NCI-H774 (cell line): ENCODE measurements at places on chromosomes 6 and 20.

GRCh38 chr6:80226151-80226550 is 119.7 kb downstream of the BCKDHB start:
- DNase-seq, result no peak

- no peak for DNase-seq
These were observed 3.6 kb upstream of the TMEM74B start for GRCh38 chr20:1188347-1188746.

DNA sequence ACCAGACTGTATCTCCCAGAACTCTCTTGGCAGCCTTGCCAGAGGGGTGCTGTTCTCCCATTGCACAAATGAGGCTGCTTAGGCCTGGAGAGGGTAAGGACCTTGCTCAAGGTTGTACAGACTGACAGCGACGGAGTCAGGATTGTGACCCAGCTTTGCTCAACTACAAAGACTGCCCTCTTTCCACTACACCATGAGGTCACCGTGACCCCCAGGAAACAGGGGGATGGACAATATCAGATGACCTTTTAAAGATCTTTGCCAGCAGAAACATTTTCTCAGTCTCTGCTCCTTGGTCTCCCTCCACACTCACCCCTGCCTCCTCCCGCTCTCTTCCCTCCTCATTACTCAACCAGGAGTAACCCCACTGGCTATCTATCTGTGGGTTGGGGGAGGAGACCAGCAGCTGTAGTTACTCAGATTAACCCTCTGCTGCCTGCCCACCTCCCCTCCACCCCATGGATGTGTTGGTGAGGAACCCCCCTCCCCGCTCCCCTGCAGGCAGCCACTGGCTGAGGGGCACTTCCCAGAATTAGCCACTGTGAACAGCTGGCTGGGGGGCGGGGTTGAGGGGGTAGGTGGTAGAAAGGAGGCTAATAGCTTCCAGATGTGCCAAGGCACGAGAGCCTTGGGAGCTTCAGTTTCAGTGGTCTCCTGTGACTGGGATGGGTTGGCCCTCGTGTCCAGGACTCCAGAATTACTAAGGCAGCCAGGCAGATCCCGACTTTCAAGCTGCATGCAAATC is 26.9 kb upstream of the MRPS18A start:
- DNase-seq, result no peak

- DNase-seq, result no peak
These were observed 7.7 kb downstream of the TTBK1 start for GRCh38 chr6:43250992-43251373.

GRCh38 chr20:51306521-51307358 is 235.8 kb downstream of the NFATC2 start:
- peak; percentile 53 for DNase-seq

GRCh38 chr6:165983112-165984072 is 184.3 kb downstream of the TBXT start:
- DNase-seq, result no peak

DNA sequence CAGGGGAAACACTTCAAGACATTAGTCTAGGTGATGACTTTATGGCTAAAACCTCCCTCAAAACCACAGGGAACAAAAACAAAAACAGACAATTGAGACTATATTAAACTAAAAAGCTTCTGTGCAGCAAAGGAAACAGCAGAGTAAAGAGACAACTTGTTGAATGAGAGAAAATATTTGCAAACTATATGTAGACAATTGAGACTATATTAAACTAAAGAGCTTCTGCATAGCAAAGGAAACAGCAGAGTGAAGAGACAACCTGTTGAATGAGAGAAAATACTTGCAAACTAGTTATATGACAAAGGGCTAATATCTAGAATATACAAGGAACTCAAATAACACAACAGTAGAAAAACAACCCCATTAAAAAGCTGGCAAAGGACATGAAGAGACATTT is 136.4 kb downstream of the IBTK start:
- no peak for DNase-seq

- DNase-seq, result no peak
These were observed 63.2 kb upstream of the BEND6 start for GRCh38 chr6:56891754-56892153.

DNA sequence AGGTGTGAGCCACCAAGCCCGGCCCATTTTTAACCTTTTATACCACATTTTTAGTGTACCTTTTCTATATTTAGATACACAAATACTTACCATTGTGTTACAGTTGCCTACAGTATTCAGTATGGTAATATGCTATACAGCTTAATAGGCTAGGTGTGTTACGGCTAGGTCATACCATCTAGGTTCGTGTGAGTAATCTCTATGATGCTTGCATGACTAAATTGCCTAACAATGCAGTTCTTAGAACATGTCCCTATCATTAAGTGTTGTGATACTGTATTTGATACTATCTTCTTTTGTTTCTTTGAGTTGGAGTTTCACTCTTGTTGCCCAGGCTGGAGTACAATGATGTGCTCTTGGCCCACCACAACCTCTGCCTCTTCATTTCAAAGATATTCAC is 387.7 kb upstream of the SASH1 start:
- no peak for DNase-seq

- no peak for DNase-seq
These were observed 5.2 kb downstream of the DNAH8 start for GRCh38 chr6:38720295-38720694.

DNA sequence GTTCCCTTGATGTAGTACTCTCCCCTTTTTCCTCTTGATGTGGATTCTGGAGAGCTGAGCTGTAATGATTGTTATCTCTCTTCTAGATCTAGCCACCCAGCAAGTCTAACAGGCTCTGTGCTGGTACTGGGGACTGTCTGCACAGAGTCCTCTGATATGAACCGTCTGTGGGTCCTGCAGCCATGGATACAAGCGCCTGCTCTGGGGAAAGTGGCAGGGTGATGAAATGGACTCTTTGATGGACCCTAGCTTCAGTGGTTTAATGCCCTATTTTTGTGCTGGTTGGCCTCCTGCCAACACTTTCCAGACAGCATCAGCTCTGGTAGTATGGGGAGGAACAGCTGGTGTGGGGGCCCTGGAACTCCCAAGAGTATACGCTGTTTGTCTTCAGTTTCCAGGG is 216.3 kb downstream of the ADGRG6 start:
- DNase-seq, result no peak
